Iris pigment epithelial cell (primary cell): ENCODE measurements at places on chromosomes 16 and 17.

DNA sequence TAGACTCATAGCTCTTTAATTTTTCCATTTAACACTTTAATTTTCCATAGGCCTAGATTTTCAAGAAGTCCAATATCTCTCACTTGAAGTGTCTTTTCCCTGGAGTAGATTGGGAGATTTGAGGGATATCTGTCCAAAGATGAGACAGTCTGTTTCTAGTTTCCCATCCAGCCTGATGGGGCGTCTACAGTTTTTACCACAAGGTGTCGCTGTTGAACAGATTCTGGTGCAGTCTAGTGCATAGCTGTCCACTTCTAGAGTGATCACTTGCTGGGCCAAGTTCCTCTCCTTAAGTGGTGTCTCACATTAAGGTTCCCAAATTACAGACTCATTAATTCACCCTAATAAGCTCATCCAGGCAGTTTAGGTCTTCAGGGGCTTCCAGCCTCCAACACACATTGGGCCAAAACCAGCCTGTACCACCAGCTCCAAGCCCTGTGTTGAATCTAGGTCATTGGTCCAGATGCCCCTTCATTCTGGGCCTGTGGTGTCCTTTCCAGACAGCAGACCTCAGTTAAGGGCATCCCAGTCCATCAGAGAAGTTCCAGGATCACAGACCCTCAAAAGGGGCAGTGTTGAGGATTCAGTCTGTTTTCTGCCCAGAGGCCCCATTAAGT lies 9.4 kb downstream of the SNX20 start:
- DNase-seq, result peak; percentile 23

- DNase-seq, result no peak
These were observed 18.3 kb downstream of the KRT12 start for GRCh38 chr17:40848583-40849235.

DNA sequence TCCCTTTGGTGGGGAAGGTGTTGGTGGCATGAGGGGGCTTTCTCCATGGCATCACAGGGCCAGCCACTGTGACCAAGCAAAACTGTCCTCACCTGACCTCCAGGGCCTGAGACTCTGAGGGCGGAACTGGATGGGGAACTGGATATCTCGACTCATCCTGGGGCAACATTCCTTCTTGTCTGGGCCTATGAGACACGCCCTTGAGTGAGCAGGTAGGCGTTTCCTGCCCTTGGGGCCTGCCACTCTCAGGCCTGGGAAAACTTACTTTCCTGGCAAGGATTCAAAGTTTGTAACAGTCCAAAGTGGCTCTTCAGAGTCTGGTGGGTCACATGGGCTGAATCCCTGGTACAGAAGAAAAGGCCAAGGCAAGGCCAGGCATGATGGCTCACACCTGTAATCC lies 9.6 kb downstream of the MT1X start:
- DNase-seq, result peak; percentile 44

GRCh38 chr16:79360267-79360666 lies 240.3 kb downstream of the MAF start:
- DNase-seq, result no peak
